ENCODE measurements at places on chromosomes 11 and 22. TPM values are rescaled to one million over a fixed set of nuclear protein-coding genes. Genes with fewer than 3 reads are reported as not detected.
A peak's percentile ranks its signal among the peaks of the same experiment; 100 is the strongest.

DNA sequence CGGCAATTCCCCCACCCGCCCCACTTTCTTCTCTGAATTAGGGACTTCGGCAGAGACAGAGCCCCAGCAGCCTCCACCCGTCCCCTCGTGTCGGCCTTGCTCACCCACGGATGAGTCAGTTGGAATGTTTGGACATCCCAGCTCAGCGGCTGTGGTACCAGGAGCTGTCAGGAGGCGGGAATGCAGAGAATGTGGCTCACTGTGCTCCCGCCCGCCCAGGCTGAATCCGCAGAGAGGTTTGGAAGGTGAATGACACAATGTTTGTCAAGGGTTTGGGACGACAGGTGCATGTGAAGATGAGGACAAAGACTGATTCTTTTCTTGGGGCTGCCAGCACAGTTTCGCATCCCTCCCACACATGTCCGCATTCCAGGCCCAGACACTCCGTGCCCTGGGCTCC, 39.6 kb downstream of the LIF start:
- H3K27me3 ChIP-seq, result no peaks in the 10 kb centered on the region
- peaks cover 4% of the 10 kb centered on the region for H3K4me1 ChIP-seq
- no peak overlapping the region for H3K27ac ChIP-seq

GRCh38 chr11:10670099-10670498, 23.5 kb downstream of the IRAG1 start:
- DNase-seq, result no peak
- no peak overlapping the region for H3K27ac ChIP-seq
- H3K36me3 ChIP-seq, result peaks cover 6% of the 10 kb centered on the region
- H3K4me1 ChIP-seq, result peaks cover 12% of the 10 kb centered on the region
- peaks cover 71% of the 10 kb centered on the region for H3K27me3 ChIP-seq

GRCh38 chr11:32829157-32829679, 509 bp upstream of the PRRG4 start:
- peak overlapping the region; percentile 87 for H3K4me3 ChIP-seq
- peaks cover 3% of the 10 kb centered on the region for H3K36me3 ChIP-seq
- H3K27me3 ChIP-seq, result peaks cover 42% of the 10 kb centered on the region
- DNase-seq, result no peak
- no peak overlapping the region for H3K27ac ChIP-seq
- H3K4me1 ChIP-seq, result peaks cover 9% of the 10 kb centered on the region

- H3K36me3 ChIP-seq, result no peaks in the 10 kb centered on the region
- H3K27ac ChIP-seq, result no peak overlapping the region
- no peak overlapping the region for H3K4me3 ChIP-seq
- H3K4me1 ChIP-seq, result peaks cover 2% of the 10 kb centered on the region
Observed at GRCh38 chr11:17602105-17603001, 55.3 kb downstream of the OTOG start.

GRCh38 chr22:17601031-17601430, 27.5 kb downstream of the ATP6V1E1 start:
- no peak overlapping the region for H3K4me3 ChIP-seq
- H3K27ac ChIP-seq, result peak overlapping the region; percentile 54
- DNase-seq, result no peak
- H3K27me3 ChIP-seq, result no peaks in the 10 kb centered on the region
- H3K4me1 ChIP-seq, result peaks cover 5% of the 10 kb centered on the region

DNA sequence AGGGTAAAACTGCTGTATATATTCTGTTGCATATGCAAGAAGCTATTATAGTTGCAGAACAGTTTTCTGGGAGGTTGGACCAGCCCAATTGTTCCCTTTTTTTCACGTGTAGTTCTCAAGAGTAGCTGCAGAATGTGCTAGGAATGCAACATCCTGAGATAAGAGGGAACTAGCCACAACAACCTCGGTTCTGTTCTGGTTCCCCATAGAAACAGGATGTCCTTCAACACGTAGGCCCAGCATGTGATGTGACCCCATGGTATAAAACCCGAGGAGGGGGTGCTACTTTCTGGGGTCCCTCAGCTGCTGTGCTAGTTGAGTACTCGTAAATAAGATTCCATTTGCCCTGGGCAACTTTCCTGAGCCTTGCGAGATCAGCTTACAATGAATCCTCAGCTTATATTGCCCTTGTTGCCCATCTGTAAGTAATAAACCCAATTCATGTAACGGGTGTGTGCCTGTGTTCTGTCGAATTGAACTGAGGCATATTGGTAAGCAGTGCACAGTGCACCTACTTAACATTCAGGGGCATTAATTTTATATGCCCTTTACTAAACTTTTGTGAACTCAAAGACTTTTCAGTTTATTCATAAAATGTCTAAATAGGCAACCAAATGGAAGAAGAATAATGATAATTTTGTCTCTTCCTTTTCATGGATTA, 23.0 kb upstream of the TRAF6 start:
- H3K36me3 ChIP-seq, result no peaks in the 10 kb centered on the region
- H3K4me3 ChIP-seq, result no peak overlapping the region
- H3K27me3 ChIP-seq, result peaks cover 5% of the 10 kb centered on the region
- H3K27ac ChIP-seq, result no peak overlapping the region

DNA sequence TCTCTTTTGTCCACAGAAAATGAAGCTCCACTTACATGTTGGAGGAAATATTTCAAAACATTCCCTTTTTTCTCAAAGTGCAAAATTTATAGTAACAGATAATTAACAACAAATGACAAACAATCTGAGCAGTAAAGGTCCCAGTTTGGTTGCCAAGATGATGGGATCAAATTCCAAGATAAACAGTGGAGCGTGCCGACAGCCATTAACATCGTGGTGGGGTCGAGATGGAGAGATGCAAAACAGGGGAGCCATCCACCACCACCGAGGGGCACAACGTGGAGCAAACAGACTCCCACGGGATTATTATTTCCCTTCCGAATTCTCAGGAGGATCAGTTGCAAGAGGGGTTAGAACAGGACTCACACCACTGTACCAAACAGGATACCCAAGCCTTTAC, 17.2 kb downstream of the MPPED2 start:
- no peaks in the 10 kb centered on the region for H3K4me1 ChIP-seq
- no peaks in the 10 kb centered on the region for H3K27me3 ChIP-seq
- H3K27ac ChIP-seq, result no peak overlapping the region
- DNase-seq, result no peak

PGR gene
- not detected for total RNA-seq

MYO18B gene
- 0.12 TPM for total RNA-seq

- no peak for DNase-seq
- no peak overlapping the region for H3K27ac ChIP-seq
- H3K36me3 ChIP-seq, result no peaks in the 10 kb centered on the region
- H3K4me1 ChIP-seq, result no peaks in the 10 kb centered on the region
- peaks cover 9% of the 10 kb centered on the region for H3K27me3 ChIP-seq
- no peak overlapping the region for H3K4me3 ChIP-seq
Observed at GRCh38 chr22:27352426-27352825, 449.1 kb downstream of the MN1 start.

GRCh38 chr11:46491661-46492330, 100.2 kb upstream of the CHRM4 start:
- no peak for DNase-seq
- H3K27ac ChIP-seq, result peak overlapping the region; percentile 83
- no peak overlapping the region for H3K4me3 ChIP-seq
- peaks cover 16% of the 10 kb centered on the region for H3K4me1 ChIP-seq
- no peaks in the 10 kb centered on the region for H3K27me3 ChIP-seq

PLA2G3 gene
- total RNA-seq, result not detected

PATE2 gene
- not detected for total RNA-seq

GRCh38 chr22:44347549-44347948, 34.8 kb upstream of the SHISAL1 start:
- H3K4me3 ChIP-seq, result no peak overlapping the region
- no peak for DNase-seq
- H3K27me3 ChIP-seq, result peaks cover 48% of the 10 kb centered on the region
- no peak overlapping the region for H3K27ac ChIP-seq
- H3K36me3 ChIP-seq, result peaks cover 2% of the 10 kb centered on the region
- H3K4me1 ChIP-seq, result peaks cover 3% of the 10 kb centered on the region

CLDN5 gene
- total RNA-seq, result 0.87 TPM

SCN4B gene
- not detected for total RNA-seq

OR51G1 gene
- total RNA-seq, result not detected

GRCh38 chr11:102447193-102447592, 5.4 kb downstream of the TMEM123 start:
- peak overlapping the region; percentile 95 for H3K27ac ChIP-seq
- no peaks in the 10 kb centered on the region for H3K27me3 ChIP-seq
- peaks cover 9% of the 10 kb centered on the region for H3K36me3 ChIP-seq
- no peak for DNase-seq
- H3K4me3 ChIP-seq, result peak overlapping the region; percentile 41
